ENCODE measurements at places on chromosomes 1 and 21.

- no peak for DNase-seq
Observed at GRCh38 chr1:192516776-192517297, 58.7 kb upstream of the RGS1 start.

DNA sequence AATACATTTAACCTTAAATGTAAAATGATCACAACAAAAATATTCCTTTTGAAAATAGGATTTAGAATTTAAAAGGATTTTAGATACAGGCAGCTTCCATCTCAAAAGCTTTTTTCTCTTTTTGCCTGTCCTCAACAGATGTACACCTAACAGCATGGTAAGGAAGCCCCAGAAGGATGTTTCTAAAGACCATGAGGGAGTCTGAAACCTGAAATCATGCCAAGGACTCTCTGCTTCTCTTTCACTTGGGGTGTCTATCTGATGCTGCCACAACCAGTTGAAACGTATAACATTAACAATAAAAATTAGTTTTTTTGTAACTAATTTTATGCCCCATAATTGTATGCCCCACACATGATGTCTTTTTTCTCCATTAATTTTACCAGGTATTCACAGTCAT lies 5.4 kb upstream of the ZNF281 start:
- DNase-seq = no peak

DNA sequence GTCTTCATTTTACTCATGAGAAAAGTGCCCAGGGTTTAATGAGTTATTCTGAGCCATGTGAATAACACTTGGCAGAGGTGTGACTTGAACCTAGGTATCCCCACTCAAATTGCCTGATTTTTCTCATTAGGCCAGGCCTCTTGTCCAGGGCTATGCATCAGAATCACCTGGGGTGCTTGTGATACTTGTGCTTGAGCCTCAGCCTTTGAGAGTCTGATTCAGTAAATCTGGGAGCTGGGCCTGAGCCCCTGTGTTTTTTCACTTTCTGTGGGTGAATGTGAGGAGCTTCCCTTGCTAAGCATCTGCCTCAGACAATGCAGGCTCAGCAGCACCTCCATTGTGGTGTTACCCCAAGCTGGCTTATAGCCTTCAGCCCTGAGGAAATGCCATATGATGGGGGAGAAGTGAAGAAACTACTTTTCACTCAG lies 127.1 kb downstream of the S1PR1 start:
- DNase-seq = no peak

GRCh38 chr1:3194760-3195479 lies 125.9 kb downstream of the PRDM16 start:
- DNase-seq = no peak

DNA sequence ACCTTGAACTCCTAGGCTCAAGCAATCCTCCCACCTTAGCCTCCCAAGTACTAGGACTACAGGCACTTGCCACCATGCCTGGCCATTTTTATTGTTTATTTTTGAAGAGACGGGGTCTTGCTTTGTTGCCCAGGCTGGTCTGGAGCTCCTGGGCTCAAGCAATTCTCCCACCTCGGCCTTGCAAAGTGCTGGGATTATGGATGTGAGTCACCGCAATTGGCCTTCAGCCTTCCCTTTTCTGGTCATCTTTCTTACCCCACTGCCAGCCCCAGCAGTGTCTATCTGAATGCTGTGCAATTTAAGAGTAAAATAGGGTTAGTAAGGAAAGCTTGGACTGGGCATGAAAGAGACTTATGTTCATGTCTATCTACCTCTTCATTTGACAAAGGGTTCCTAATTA lies 6.1 kb upstream of the KLF17 start:
- peak; percentile 13 for DNase-seq

DNA sequence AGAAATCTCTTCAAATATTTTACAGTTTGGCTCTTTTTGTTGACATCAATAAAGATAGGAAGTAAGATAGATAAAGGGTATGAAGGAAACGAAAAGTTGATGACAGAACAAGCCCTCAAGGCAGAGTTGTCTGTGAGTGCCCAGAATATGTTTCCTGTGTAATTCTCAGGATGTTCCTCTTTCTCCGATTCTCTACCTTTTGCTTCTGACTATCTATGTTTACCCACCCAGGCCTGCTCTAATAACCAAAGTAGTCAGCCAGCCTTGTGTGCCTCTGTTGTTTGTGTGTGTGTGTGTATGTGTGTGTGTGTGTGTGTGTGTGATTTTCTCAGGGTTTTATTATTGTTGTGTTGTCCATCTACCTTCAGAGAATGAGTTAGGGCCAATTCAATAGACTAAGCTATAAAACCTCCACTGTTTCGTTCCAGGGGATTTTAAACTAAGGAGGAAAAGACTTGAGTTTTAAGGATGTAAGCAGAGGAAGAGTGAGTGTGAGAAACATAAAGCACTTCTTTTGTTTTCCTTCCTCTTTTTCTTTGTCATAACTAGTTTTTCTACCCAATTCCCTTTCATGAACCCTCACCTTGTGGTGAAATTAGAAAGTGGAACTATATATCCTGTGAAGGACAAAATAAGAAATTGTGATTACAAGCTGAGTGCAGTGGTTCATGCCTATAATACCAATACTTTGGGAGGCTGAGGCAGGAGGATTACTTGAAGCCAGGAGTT lies 627.4 kb upstream of the NR5A2 start:
- DNase-seq = no peak

DNA sequence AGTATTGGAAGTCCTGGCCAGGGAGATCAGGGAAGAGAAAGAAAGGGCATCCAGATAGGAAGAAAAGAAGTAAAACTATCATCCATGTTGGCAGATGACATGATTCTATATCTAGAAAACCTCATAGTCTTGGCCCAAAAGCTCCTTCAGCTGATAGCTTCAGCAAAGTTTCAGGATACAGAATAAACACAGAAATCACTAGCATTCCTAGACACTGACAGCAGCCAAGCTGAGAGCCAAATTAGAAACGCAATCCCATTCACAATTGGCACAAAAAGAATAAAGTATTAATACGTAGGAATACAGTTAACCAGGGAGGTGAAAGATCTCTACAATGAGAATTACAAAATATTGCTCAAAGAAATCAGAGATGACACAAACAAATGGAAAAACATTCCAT lies 44.6 kb downstream of the ZFYVE9 start:
- DNase-seq = peak; percentile 33

DNA sequence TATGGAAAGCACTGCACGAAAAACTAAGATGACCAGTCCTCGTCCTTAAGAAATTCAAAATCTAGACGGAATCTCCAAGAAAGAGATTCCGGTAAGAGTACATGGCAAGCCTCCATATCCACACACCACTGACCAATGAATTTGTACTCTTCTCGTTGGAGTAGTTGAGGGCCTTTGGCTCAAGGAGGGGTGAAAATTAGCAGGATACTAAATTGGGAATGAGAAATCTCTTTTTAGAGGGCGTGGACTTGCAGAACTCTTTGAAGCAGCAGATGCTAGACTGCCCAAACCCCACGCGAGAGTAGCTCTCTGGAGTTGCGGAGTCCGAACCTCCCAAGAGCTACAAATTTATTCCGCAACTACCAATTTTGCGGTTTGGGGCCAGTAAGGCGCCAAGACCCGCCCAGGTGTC lies 872 bp upstream of the PPP2R5A start:
- no peak for DNase-seq
